Activated T-cell treated with anti-CD3 and anti-CD28 coated beads for 1 hour (primary cell): ENCODE measurements at places on chromosomes 11 and 22.

GRCh38 chr11:77821349-77821851 is 456 bp downstream of the AAMDC start:
- no peak for DNase-seq

DNA sequence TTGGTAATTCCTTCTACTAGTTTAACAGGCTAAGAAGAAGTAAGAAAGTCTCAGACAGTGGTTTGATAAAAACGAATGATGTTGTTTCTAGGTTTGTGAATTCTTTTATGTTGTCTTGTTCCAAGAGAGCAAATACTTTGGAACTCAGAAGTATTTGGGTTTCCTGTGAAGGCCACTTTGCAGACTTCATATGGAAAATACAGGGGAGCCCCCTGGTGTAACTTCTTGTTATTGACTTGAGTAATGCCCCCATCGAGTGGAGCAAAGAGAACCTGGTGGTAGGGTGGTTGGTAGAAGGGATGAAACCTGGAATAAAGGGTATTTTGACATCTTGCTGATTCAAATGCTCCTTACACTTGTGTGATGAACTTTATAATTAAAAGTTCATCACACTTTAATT is 40.0 kb upstream of the PTH start:
- no peak for DNase-seq

DNA sequence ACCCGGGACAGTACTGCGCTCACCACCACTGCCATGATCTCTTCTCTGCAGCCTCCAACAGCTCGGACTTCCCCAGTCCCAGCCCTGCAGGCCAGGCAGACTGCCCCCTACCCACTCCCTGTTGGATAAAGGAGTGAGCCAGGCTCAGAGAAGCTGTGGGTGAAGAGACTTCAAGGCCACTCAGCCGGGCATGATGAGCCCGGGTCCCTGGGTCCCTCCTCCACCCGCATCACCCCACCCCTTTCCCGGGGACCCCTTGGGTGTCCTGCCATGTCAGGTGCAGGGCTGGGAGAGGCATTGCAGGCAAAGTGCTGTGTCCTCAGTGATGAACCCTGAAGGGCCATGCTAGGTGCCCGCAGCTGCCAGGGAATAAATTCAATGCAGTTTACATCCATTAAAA is 14.5 kb downstream of the LSP1 start:
- no peak for DNase-seq

- DNase-seq, result no peak
Observed at GRCh38 chr11:34458525-34458924, 19.8 kb downstream of the CAT start.

DNA sequence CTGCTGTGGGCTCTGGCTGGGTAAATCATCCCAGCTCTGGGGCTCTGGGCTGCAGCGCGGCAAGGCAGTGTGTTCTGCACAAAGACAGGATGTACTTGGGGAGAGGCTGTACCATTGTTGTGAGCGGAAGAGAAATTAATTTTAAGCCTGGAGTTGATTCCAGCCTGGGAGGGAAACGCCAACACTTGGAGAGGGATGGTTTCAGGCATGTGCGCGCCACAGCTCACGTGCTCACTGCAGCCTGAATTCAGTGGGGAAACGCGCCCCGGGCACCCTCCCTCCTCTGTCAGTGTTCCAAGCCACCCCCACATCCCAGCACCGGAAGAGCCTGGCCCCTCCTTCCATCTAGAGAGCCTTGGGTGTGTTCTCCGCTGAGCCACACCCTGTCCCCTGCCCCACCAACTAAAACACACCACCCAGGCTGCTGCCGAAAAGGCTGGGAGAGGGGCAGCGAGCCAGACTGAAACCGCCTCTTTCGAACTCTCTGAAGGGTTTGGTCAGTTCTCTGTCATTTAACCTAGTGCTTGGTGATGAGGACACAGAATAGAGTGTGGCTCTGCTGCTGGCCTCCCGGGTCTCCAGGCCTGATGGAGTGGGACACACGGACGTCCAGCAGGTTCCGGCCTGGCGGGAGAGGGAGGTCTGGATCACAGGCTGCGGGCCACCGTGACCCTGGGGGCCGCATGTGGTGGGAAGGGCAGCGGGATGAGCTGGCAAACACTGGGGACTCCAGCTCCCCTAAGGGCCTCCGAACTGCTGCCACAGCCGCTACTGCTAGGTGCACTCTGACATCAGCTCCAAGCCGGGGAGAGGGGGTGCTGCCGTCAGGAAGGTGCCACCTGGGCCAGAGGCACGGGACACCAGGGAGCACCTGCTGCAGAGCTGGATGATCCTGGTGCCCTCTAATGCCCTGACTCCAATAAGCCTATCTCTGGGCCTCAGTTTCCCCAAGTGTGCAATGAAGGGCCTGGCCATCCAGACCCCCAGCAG is 230.8 kb downstream of the CTTN start:
- no peak for DNase-seq

- no peak for DNase-seq
Observed at GRCh38 chr11:68690671-68691401, 6.5 kb downstream of the GAL start.

DNA sequence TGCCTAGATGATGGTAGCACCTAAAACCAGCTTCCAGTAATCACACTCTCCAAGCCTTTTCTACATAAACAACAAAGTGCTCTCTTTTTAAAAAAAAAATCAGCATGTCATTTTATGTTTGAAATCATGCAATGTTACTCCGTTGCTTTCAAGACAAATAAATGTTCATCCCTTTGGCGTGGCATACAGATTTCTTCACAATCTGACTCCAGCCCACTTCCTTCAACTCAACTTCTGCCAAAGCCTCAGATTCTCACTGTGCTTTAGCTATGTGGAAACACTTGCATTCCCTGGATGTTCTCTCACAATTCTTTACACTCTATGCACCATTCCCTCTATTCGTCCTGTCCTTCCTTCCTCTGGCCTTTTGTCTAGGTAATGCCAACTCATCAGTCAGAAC is 206.3 kb upstream of the BLID start:
- DNase-seq, result no peak

- no peak for DNase-seq
Observed at GRCh38 chr11:78868563-78868962, 293.9 kb upstream of the NARS2 start.

DNA sequence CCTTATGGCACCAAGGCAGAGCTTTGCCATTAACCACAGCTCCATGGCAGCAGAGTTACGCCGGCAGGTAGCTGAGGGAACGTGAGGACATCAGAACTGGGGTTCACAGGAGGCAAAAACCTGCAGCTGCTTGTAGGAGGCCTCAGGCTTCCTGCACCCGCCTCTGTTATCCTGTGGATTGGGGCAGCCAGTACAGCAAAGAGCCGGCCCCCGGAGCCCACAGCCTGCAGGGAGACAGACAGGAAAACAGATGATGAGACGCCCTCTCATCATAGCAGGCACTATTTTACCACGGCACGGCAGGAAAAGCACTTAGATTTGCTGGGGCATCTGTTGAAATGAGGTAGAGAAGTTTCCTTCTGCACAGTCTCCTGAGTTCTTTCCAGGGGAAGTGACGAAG is 870.3 kb downstream of the TBC1D22A start:
- no peak for DNase-seq

- DNase-seq, result no peak
Observed at GRCh38 chr22:20867179-20868024, 8.6 kb downstream of the SNAP29 start.

- DNase-seq, result no peak
Observed at GRCh38 chr11:2096919-2097301, 42.3 kb downstream of the IGF2 start.

GRCh38 chr11:29119707-29120618 is 896.9 kb downstream of the KCNA4 start:
- no peak for DNase-seq

DNA sequence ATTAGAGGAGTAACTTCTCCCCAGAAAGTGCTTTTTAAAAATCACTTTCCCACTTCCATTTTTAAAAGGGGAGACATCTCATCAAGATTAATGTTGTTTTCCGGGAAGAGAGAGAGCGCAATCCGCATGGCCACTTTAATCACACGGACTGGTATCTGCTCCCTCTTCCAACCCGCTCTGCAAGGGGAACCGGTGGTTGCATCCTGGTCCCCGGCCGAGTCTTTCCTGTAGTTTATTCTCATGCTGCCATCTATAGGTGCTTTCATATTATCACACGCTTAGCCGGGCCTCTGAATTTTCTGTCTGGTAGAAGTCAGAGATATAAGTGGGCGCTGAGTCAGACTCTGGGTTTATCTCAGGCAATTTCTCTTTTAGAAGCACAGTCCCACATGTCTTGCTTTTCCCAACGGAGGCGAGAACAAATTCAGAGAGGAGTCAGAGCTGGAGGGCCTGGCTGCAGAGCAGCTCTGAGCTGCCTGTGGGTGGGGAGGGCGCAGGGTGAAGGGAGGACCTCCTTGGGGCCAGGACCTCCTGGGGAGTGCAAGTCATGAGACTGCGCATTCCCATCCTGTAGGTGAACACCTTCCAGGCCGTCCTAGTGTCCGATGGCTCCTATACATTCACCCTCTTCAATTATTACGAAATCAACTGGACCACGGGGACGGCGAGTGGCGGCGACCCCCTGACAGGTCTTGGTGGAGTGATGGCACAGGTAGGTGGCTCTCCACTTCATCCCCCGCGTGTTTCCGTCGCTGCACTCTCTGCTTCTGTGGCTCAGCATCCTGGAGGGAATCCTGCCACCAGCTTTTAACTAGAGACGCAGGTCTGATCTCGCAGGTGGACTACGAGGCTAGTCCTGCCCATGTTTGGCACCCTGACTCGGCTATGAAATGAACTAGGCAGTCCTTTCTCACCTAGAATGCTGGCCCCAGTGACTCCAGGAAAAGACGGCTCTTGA is 11.7 kb downstream of the TECTA start:
- peak; percentile 4 for DNase-seq

DNA sequence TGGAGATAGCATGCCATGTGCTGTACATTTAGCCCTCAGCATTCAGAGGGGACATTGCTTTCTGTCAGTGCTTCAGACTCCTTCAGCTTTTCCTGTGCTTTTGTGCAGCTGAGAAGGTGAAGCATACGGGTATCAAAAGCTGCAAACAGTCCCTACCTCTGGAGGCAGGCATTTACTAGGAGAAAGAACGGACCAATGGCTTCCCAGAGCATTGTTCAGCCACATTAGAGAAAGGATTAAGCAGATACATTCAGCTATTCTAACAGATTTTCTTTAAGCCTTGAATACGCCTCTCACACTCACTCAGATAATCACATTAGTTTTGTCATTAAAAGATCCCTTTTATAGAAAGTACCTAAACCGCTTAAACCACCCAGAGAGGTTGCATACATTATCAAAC is 80.7 kb upstream of the FAM181B start:
- no peak for DNase-seq

- peak; percentile 55 for DNase-seq
Observed at GRCh38 chr22:37079668-37080171, 28.2 kb downstream of the KCTD17 start.

- no peak for DNase-seq
Observed at GRCh38 chr22:37635157-37635556, 4.3 kb upstream of the SH3BP1 start.

DNA sequence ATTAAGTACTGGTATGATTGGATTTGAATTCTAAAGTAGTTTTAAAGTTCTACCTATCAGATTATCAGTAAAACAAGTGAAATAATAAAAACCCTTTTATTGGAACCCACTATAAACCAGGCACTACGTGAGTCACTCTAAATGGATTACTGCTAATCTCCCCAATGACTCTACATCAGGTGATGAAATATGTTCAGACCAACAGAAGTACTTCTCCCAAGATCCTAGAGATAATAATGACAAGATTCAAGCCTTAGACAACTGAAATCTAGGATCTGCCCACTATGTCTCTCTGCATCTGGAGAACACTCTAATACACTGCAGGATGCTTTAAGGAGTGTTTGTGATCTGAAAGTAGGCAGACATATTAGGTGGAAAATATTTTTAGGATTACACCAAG is 652.1 kb upstream of the CHORDC1 start:
- DNase-seq, result no peak

- no peak for DNase-seq
Observed at GRCh38 chr11:122279194-122279593, 163.2 kb upstream of the BLID start.

DNA sequence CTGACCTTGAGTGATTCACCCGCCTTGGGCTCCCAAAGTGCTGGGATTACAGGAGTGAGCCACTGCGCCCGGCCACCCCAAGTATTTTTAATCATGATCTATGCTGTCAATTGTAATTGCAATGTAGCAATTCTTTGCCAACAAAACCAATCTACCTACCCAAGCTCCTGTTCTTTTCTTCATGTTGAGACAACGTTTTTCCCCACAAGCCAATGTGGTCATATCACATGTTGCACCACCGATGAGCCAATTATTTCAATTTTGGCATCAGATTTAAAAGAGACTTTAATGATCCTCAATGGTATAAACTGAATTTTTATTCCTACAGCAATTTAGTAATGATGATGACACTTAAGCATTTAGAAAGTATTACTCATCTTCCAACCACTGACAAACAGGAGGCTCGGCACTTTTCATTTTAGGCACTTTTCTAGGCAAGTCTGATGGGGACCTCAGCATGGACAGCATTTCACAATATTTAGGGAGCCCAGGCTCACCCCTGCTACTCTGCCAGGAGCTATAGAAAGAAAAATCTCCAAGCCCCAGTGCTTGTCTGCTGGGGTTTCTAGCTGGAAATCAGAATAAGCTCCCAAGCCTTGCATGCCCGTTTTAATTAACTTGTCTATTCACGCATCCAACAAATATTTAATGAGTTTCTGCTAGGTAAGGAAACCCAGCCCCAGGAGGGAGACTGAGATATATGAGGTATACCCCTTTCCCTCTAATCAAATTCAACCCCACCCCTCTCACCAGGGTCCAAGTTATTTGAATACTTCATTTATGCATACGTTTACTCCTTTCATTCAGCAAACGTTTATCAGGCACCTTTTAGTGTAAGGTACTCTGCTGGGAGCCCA is 291.4 kb downstream of the ST3GAL4 start:
- DNase-seq, result no peak

GRCh38 chr11:44519989-44520737 is 45.3 kb upstream of the CD82 start:
- no peak for DNase-seq

GRCh38 chr11:42179216-42179615 is 719.8 kb upstream of the LRRC4C start:
- DNase-seq, result no peak

GRCh38 chr11:46229230-46229629 is 48.2 kb upstream of the CREB3L1 start:
- no peak for DNase-seq

DNA sequence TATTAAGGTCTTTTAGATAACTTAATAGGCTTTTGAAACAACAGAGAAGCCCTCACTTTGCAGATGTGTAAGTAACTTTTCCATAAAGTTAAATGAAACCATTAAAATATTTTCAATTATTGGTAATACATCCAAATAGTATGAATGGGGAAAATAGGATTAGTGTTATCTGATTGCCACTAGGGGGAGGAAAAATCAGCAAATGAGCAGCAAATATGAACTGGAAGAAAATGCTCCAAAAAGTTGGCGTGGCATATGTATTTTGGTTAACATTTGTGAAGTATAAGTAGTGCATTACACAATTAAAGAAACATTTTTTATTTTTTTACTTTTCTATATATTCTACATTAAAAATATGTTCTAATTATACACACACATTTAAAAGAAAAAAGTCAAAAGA is 259.8 kb upstream of the ANO5 start:
- no peak for DNase-seq

- no peak for DNase-seq
Observed at GRCh38 chr11:106466521-106467080, 389.1 kb downstream of the AASDHPPT start.
